Astrocyte (in vitro differentiated cells and primary cell): ENCODE measurements at places on chromosomes 5 and 9.

- peak; percentile 23 for DNase-seq
Measured at GRCh38 chr9:80004714-80005113, 432.9 kb downstream of the TLE4 start.

DNA sequence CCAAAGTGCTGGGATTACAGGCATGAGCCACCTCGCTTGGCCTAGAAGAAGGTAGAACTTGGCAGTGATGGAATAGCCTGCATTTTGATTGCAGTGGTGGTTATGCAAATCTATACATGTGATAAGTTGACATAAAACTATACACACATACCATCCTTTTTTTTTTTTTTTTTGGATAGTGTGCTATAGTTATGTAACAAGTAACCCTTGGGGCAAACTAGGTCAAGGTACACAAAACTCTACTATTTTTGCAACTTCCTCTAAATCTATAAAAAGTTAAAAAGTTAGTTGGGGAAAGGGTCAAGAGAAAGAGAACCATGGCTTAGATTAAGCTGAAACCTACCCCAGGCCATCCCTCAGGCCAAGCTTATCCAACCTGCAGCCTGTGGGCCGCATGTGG is 11.1 kb downstream of the TRIM14 start:
- DNase-seq, result no peak

DNA sequence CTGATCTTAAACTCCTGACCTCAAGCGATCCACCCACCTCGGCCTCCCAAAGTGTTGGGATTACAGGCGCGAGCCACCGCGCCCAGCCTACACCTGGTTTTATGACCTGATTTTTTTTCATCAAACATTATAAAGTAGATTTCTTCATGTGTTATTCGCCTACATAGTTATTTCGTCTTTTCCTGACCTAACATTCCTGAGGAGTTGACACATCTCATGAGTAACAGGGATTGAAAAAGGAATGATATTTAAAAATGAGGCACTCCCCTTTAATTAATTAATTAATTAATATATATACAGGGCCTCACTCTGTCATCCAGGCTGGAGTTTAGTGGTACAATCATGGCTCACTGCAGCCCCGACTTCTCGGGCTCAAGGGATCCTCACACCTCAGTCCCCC is 20.2 kb upstream of the MTMR12 start:
- DNase-seq, result peak; percentile 27

- DNase-seq, result no peak
Measured at GRCh38 chr9:25864509-25864908, 186.3 kb upstream of the TUSC1 start.

GRCh38 chr5:166293892-166294291 is 1997.6 kb upstream of the WWC1 start:
- no peak for DNase-seq

GRCh38 chr5:179187229-179187678 is 127.1 kb downstream of the ZNF354C start:
- no peak for DNase-seq

GRCh38 chr9:105313238-105313637 is 68.8 kb downstream of the SLC44A1 start:
- no peak for DNase-seq

DNA sequence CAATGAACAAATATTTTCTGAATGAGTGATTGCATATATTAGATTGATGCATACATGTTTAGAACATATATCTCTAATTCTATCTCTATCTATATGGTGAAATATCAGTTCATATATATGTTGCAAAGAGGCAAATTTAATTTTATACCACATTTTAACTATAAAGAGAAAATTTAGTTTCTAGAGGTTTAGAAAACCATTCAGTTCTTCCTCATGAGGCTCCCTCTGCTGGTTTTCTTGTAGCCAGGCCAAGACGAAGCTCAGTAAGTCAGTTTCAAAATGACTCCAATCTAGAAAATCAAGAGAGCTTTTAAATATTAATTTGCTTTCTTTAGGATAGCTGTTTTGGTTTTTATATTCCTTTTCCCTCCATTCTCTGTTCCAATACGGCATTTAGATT is 312.1 kb downstream of the TMEM232 start:
- DNase-seq, result peak; percentile 19

- DNase-seq, result no peak
Measured at GRCh38 chr9:128317629-128318028, 4.6 kb downstream of the TRUB2 start.

DNA sequence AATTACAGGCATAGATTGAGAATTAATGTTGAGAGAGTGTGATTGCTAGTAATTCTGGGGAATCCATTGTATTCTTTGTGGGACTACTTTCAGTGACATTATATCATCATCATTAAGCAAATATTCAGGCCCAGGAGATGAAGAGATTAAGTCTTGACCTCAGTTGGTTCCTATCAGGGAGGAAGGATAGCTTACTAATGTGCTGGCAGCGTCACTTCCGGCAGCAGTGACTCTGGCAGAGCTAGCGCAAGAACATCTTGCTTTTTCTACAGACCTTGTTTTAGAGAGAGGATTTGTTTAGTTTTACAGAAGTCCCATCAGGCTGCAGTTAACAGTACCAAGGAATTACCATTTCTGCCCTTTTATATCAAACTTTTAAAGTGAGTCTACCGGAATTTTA is 20.3 kb downstream of the OSTF1 start:
- peak; percentile 64 for DNase-seq

- no peak for DNase-seq
Measured at GRCh38 chr9:15468145-15468544, 42.6 kb downstream of the PSIP1 start.

DNA sequence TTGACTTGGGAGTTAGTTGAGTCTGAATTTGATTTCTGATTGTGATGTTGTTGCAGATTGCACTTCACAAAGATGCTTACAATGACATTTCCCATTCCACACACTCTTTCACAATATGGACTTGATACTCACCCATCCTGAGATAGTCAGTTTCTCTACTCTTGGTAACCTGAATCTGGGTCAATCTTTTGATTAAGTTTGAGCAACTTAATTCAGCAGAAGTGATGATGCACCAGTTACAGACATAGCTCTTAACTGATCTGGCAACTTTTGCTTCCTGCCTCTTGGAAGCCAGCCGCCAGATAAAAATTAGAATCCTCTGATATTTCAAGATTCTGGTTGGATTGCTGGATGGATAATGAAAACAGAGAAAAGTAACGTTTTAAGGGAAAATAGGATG is 79.7 kb upstream of the OSMR start:
- DNase-seq, result peak; percentile 63

GRCh38 chr9:93048566-93049448 is 9.7 kb upstream of the SUSD3 start:
- no peak for DNase-seq

GRCh38 chr9:87157366-87158031 is 210.2 kb upstream of the GAS1 start:
- peak; percentile 30 for DNase-seq

GRCh38 chr9:29150606-29151005 is 1577.3 kb upstream of the C9orf72 start:
- DNase-seq, result peak; percentile 26

- no peak for DNase-seq
Measured at GRCh38 chr5:111124793-111125192, 32.6 kb downstream of the WDR36 start.

DNA sequence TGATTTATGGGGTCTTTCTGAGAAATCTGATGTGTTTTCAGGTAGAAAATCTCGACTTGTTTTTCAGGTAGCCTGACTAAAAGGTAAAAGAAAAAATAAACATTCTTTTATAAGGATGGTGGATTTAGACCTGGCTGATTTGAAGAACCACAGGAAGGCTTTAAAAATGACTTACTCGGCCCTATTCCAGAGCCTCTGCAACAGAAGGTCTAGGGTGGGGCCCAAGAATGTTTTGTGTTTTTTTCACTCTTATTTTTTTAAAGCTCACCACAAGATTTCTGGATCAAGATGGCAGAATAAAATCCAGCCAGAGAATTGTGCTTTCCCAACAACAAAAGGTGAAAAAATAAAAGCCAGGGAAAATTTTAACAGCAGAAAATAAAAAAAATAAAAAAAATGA is 59.1 kb downstream of the FNBP1 start:
- DNase-seq, result peak; percentile 79

GRCh38 chr9:136052991-136053756 is 41.9 kb downstream of the NACC2 start:
- no peak for DNase-seq
